Retinal pigment epithelial cell (primary cell): ENCODE measurements at places on chromosomes 7 and 10.

DNA sequence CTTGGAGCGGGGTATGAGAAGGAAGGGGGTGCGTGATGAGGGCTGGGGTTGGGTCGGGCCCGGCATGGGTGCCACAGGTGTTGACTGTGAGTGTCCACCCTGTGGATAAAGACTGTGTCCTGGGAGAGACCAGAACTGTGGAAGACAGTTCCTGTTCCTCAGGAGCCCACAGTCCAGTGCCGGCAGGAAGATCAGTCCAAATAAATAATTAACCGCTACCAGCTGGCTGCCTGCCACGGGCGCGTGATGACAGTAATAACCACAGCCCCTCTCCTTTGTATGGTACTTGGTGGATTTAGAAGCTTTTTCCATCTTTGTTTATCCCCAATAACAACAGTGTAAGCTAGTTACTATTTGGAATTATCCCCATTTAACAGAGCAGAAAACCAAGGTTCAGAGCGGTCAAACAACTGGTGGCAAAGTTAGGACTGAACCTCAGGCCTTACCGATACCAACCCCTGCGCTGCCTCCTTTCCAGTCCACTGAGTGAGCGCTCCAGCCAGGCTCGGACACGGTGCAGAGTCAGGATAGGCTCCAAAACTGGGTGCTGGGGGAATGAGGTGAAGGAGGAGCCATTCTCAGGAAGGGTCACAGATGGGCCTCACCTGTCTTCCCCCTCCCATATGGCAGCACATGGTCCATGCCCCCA, 5.1 kb downstream of the ZMIZ1 start:
- DNase-seq = no peak

DNA sequence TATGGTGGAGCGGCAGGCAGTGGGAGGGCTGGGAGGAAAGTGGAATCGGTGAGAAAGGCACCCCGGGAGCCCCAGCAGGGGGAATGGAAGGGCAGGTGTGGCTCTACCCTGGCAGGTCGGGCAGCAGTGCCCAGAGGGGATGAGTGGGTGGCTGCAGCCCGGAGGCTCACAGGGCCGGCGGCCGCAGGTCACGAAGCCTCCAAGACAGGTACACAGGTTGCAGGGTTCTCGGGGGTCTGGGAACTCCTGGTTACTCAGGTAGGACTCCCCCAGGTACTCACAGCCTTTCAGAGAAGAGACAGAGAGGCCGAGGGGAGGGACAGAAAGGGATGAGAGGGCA, 21.8 kb downstream of the KCP start:
- DNase-seq = no peak

DNA sequence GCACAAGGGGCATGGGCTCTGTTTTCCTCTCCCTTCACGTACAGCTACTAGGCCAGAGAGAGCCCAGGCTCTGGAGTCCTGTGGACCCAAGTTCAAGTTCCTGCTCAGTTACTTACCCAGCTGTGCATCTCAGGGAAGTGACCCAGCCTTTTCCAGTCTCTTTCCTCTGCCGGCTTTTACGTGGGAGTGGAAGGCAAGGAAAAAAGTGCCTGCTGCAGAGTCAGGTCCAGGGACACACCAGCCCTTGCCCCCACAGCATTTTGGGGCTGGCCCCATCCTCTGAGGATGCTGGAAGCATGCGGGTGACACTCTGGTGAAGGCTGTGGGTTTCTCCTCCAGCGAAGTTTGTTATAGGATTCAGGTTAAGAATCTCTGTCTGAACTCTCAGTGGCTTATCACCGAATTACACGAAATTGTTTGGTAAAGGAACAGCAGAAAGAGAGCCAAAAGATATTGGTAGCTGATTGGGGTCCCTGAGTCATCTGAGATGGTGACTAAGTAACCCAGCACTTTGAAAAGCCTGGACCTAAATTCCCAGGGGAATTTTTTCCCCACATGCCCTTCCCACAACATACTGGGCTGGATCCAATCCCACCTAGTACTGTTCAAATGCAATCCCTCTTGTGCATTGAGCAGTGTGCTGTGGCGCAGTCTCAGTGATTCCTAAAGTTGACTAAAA, 424.3 kb downstream of the RPS24 start:
- DNase-seq = peak; percentile 52

- DNase-seq = no peak
These were observed 9.3 kb upstream of the ZC3HAV1L start for GRCh38 chr7:139044813-139045794.

DNA sequence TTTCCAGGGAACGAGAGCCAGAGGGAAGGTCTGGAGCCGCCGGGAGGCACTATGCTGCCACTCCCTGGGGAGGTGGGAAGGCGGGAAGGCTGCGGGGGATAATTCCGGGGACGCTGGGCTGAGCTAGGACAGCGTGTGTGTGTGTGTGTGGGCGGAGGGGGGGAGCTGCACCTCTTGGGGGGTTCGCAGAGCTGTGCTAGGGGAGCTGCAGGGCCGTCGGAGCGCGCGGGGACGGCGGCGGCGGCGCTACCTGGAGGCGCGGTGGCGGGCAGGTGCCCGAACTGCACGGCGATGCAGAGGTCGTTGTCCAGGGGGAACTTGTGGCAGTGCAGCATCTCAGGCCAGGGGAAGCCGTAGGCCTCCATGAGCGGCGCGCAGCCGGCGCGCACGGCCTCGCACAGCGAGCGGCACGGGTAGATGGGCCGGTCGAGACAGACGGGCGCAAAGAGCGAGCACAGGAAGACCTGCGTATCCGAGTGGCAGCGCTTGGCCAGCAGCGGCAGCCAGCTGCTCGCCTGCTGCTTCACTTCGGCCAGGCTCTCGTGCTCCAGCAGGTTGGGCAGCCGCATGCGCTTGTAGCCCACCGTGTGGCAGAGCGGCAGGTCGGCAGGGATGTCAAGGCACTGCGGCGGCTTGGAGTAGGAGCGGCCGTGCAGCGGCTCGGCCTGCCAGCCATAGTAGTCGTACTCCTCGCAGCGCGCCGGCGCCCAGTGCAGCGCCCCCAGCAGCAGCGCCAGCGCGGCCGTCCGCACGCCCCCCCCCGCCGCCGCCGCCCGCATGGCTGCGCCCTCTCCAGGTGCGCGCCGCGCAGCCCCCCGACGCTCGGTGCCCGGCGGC, 526 bp downstream of the SFRP5 start:
- DNase-seq = no peak

GRCh38 chr10:87177-88080, 38.3 kb upstream of the TUBB8 start:
- no peak for DNase-seq

DNA sequence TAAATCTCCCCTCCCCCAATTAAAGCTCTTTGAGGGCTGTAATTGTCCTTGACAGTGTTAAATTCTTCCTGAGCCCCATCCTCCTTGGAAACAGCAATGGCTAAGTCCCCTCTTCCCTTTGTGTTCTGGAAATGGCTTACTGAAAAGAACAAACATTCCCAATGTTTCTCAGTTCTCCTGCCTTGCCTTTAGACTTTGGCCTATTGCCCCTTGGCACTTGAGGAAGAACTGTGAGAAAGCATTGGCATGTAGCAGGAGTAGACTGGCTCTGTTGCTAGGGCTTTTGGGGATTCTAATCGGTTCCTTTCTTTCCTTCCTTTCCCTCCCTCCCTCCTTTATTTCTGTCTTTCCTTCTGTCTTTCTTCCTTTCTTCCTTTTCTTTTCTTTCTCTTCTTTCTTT, 463.3 kb upstream of the PODXL start:
- DNase-seq = no peak

DNA sequence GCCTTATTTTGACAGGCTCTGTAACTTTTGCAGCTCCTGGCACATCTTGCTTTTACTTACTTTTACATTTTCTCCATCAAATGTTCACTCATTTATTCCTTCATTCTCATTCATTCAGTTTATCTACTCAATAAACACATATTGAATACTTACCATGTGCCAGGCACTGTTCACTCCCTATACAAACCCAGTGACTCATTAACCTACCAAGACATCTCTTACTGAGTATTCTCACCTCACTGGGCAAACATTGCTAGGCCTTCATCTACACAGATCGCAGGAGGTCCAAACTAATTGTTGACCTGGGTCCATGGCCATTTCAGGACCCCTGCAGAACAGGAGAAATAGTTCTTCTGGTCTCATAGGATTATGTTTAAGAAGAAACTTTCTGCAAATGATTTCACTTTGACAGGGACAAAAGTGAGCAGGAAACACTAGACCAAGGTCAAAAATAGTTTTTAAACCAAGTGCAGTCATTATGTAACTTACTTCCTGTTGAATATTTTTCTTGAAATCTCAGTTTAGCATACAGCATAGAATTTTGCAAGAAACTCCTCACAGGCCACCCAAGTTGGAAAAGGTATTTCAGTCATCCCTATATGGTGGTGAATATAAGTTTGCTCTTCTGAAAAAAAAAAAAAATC, 17.6 kb downstream of the SLC26A4 start:
- no peak for DNase-seq

DNA sequence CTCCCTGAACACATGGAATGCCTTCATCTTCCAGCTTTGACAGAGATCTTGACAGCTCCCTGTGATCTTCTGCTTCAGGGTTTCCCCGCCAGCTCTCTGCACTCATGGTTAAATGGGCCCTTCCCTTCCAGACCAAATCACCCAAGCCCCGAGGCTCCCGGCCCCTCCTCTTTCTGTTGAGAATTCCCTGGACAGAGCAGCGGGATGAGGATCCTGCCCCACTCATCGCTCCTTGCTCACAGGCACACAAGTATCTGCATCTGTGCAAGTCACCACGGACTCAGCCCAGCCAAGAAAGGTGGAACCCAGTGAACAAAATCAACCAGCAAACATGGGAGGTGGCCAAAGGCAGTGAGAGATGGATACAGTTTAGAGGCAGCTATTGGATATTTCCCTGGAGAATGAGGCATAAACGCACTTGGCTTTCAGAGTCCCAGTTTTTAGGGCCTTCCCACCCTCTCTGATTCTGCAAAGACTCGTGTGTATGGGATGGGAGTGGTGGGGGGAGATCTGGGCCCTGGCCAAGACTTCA, 37.7 kb upstream of the CXCL12 start:
- no peak for DNase-seq

DNA sequence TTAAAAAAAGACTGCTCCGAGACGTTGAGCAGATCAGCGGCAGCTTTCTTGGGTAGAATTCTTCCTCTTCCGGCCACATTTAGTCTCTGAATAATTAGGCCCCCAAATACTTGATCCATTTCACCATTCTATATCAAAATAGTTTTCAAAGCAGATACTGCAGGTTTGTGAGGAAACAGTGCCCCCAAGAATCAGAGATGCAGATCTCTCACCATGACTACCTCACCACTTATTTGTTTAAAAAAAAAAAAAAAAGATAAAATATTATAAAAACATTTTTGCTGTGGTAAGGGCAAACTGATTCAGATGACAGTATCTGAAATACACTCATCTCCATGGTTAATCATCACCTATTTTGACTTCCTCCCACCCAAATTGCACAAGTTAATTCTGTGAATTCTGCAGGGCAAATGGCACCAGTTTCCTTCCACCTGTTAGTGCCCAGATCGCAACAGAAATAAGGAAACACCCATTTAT, 210.4 kb downstream of the FAM107B start:
- DNase-seq = no peak

DNA sequence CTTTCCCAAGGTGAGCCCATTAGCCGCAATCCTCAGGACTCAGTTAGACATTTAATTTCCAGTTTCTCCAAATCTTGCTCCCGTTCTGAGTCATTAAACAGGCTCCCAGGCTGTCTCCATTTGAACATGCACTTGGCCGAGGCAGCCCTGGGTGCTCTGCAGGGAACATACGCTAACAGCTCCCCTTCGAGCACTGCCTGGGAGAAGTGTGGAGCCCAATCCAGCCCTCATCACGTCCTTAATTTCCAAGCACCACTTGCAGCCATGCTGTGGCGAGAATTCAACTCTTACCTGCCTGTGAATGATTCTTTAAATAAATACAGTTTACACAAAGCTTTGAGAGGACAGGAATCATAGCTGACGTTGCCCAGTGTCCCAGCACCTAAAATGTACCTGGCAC, 218.2 kb downstream of the CCSER2 start:
- no peak for DNase-seq

- no peak for DNase-seq
These were observed 101.1 kb downstream of the TNS3 start for GRCh38 chr7:47480576-47481538.

DNA sequence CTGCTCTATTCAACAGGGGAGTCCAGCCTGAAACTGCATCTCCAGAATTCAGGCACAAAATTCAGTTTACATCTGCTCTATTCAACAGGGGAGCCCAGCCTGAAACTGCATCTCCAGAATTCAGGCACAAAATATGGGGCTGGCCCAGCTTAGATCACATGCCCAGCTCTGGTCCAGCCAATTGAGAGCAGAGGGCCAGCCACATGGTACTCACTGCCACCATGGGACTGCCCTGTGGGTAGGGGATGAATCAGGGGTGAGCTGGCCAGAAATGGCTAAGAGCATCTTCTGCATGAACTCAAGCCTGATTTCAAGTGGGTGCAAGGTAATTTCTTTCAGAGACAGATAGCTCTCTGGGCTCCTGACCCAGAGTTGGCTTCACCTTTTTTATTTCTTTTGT, 156.6 kb upstream of the LYZL2 start:
- DNase-seq = no peak

DNA sequence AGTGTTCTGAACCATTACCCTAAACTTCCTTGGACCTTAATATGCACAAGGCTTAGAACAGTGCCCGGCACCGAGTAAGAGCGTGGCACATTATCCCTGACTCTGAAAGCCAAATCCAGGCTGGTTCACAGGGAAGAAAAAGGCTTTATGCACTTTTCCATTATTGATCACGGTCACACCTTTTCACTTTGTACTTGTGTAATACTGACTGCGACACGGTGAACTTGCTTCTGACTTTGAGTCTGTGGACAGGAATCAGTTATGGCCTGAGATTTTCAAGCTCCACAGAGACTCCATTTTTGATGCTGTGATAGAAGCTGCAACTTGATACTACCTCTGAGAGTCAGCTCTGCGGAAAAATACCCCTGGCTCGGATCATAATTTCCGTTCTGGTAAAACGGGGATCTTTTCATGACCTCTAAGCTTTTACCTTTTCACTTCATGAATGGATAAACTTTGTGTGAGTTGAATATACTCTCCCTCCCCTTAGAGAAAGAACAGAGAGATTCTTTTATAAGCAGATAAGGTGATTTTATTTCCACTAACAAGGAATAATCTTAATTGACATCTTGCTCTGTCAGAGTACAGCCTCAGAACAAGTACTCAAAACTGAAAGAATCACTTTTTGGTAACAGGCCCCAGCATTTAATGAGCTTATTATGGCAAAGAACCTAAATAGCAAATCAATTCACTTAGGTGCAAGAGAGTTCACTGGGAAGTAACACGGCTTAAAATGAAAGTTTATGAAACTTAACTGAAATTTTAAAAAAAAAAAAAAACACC, 88.8 kb downstream of the ELMO1 start:
- DNase-seq = no peak

DNA sequence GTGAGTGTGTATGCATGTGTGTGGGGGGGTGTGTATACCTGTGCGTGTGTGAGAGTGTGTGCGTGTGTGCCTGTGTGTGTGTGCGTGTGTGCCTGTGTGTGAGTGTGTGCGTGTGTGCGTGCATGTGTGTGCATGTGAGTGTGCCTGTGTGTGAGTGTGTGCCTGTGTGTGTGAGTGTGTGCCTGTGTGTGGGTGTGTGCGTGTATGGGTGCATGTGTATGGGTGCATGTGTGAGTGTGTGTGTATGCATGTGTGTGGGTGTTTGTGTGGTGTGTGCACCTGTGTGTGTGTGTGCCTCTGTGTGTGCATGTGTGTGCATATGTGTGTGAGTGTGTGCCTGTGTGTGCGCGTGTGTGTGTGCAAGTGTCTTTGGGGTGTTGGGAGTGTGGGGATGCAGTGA, 6.4 kb downstream of the ANTXRL start:
- DNase-seq = no peak
